IPS DF 6.9 (cell line): ENCODE measurements at places on chromosomes 4 and X.

DNA sequence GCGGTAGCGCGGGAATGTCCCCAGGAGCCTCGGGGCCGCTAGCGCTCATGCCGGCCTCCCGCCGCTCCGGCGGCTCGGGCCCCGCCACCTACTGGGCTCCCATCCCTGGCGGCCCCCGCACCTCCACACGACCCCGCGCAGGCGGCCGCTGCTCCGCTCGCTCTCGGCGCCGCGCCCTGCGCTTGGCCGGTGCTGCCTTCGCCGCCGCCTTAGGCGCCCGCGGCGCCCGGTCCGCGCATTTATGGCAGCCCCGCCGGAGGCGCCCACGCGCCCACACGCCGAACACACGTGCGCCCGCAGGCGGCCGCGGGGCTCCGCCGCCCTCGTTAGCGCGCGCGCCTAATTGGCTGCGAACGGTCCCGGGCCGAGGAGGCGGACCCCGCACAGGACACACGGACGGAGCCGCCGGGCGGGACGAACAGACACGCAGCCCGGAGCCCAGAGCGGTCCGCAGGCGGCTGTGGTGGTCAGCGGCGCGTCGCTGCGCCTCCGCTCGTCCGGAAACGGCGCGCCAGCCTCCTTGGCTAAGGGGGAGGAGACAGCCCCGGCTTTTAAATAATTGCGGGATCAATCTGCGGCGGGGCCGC lies at the start of gene NKX1-1:
NKX1-1 (minus strand) TSS at position 49 of the 587 bp plus-strand sequence; CDS start at position 49, 0 bp downstream.
- peaks cover 81% of the 10 kb centered on the region for H3K27me3 ChIP-seq
- peaks cover 3% of the 10 kb centered on the region; the same call in 1 of the 2 replicates for H3K4me1 ChIP-seq
- H3K4me3 ChIP-seq, result no peak within 1 kb of the TSS
- H3K36me3 ChIP-seq, result no peaks in the 10 kb centered on the region; the same call in 1 of the 2 replicates
- no peak within 1 kb of the TSS for H3K27ac ChIP-seq
- DNase-seq, result no peak

DNA sequence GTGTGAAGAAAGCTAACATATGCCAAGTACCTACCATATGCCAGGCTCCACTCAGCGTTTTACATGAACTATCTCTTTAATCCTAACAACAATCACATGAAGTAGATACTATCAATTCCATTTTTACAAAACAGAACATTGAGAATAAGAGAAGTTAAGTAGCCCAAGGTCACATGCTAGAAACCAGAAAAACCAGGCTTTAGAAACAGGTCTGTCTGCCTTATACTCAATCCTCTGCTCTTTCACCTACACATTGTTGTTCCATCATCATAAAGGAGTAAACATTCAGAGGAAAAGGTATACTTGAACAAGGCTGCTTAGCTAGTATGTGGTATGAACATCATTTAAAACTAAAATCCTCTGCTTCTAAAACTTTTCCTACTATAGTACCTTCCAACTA lies 42.1 kb downstream of the WDFY3 start:
- no peaks in the 10 kb centered on the region for H3K4me1 ChIP-seq
- H3K36me3 ChIP-seq, result no peaks in the 10 kb centered on the region; the same call in 1 of the 2 replicates
- no peak for DNase-seq
- no peaks in the 10 kb centered on the region for H3K27me3 ChIP-seq

GRCh38 chr4:22514481-22514880 lies 1.4 kb downstream of the ADGRA3 start:
- no peak for DNase-seq
- H3K4me1 ChIP-seq, result 0 out of 2 replicates have a peak, but pooled peaks cover 2% of the 10 kb centered on the region
- H3K36me3 ChIP-seq, result no peaks in the 10 kb centered on the region
- H3K27ac ChIP-seq, result no peak overlapping the region
- H3K27me3 ChIP-seq, result 0 out of 2 replicates have a peak, but pooled peaks cover 1% of the 10 kb centered on the region
- H3K4me3 ChIP-seq, result peak overlapping the region; percentile 81; the same call in 1 of the 2 replicates

DNA sequence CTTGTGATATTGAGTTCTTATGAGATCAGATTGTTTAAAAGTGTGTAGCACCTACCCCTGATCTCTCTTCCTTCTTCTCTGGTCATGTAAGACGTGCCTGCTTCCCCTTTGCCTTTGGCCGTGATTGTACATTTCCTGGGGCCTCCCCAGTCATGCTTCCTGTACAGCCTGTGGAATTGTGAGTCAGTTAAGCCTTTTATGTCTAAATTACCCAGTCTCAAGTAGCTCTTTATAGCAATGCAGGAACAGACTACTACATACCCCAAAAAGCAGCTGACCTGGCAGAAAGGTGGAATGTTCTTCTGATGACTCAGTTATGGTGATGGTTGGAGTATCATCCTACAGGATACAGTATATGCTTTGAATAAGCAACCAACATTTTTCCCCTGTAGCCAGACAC lies 11.4 kb upstream of the MCUB start:
- no peaks in the 10 kb centered on the region for H3K36me3 ChIP-seq
- no peak overlapping the region for H3K4me3 ChIP-seq
- no peak for DNase-seq
- no peaks in the 10 kb centered on the region for H3K27me3 ChIP-seq
- H3K4me1 ChIP-seq, result no peaks in the 10 kb centered on the region

DNA sequence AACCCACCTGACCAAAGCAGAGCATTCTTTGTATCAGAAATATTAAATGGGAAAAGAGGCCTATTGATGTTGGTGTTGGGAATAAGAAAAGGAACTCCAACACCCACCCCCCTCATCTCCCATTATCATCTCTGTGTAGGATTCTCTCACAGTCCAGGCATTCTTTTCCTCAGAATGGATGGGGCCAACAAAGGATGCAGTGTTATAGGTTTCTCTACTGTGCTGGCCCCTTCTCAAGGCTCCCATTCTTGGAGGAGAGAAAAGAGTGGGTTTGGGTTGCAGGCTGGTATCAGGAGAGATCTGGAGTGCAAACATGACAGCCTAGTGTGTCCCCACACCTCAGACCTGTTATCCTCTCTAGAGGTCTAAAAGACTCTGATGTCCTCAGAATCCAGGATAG lies 59.6 kb downstream of the UGT8 start:
- no peak overlapping the region for H3K4me3 ChIP-seq
- H3K36me3 ChIP-seq, result no peaks in the 10 kb centered on the region
- DNase-seq, result no peak
- no peaks in the 10 kb centered on the region for H3K27me3 ChIP-seq
- peaks cover 2% of the 10 kb centered on the region; the same call in 1 of the 2 replicates for H3K4me1 ChIP-seq

GRCh38 chr4:120718979-120719566 lies 203.5 kb downstream of the PRDM5 start:
- H3K4me3 ChIP-seq, result no peak overlapping the region
- peak; percentile 22 for DNase-seq
- H3K4me1 ChIP-seq, result peaks cover 3% of the 10 kb centered on the region; the same call in 1 of the 2 replicates
- H3K36me3 ChIP-seq, result no peaks in the 10 kb centered on the region
- no peaks in the 10 kb centered on the region for H3K27me3 ChIP-seq
- no peak overlapping the region for H3K27ac ChIP-seq

DNA sequence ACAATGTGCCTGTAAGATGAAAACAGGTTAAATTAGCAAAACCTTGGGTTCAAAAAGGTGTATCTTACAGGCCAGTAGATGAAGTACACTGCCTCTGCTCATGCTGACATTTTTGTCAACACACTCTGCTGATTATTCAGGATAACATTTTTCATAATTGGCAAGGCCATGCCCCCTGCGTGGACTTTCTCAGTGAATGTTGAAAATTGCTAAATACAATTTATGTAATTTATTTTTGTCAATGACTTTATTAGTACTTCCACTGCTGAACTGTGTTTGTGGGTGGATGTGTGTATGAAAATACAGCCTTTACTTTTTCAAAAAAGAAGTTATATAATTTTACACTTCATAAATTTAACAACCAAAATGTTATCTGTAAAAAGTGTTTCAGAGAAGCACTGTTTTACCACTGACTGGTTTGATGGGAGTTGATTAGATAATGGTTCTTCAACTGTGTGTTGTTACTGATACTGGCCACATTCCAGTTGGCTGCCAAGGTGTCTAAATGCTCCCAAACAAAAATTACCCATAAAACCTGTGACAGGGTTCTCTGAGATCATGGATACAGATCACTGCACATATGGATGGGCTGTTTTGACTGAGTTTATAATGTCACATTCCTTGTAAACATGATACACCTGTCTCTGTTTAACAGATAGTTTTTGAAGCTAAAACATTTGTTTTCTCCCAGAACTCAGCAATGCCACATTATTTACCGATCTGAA lies 151.9 kb upstream of the SLC7A11 start:
- no peak for DNase-seq
- H3K36me3 ChIP-seq, result no peaks in the 10 kb centered on the region
- no peak overlapping the region for H3K27ac ChIP-seq
- no peak overlapping the region for H3K4me3 ChIP-seq

GRCh38 chrX:120120223-120120622 lies 4.5 kb upstream of the RHOXF1 start:
- no peak overlapping the region for H3K4me3 ChIP-seq
- no peak for DNase-seq
- no peaks in the 10 kb centered on the region for H3K36me3 ChIP-seq
- no peak overlapping the region for H3K27ac ChIP-seq
- no peaks in the 10 kb centered on the region; the same call in 1 of the 2 replicates for H3K4me1 ChIP-seq

GRCh38 chrX:63764946-63765345 lies 20.1 kb downstream of the ARHGEF9 start:
- H3K4me1 ChIP-seq, result no peaks in the 10 kb centered on the region
- no peak overlapping the region for H3K4me3 ChIP-seq
- no peak overlapping the region for H3K27ac ChIP-seq
- H3K36me3 ChIP-seq, result no peaks in the 10 kb centered on the region
- no peaks in the 10 kb centered on the region for H3K27me3 ChIP-seq
- no peak for DNase-seq

DNA sequence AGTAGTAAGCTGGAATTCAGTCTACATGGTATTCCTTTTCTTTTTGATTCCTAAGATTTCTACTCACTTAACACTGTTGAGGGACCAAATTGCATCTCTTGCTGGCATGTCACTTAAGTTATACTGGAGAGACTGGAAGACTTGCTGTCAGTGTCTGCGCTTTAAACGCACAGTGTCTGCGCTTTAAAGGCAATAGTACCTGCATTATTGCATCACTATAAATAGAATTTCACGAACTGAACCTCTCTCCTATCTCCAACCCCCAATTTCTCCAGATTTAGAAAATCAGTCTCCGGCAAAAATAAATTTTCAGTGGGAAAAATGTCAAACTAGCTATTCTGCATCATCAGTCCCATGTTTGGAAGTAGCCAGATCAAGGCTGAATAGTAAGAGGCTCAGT lies 21.2 kb downstream of the SMAD1 start:
- no peaks in the 10 kb centered on the region for H3K27me3 ChIP-seq
- no peak for DNase-seq
- no peaks in the 10 kb centered on the region for H3K36me3 ChIP-seq
- no peak overlapping the region for H3K27ac ChIP-seq
- no peak overlapping the region for H3K4me3 ChIP-seq
- no peaks in the 10 kb centered on the region for H3K4me1 ChIP-seq

DNA sequence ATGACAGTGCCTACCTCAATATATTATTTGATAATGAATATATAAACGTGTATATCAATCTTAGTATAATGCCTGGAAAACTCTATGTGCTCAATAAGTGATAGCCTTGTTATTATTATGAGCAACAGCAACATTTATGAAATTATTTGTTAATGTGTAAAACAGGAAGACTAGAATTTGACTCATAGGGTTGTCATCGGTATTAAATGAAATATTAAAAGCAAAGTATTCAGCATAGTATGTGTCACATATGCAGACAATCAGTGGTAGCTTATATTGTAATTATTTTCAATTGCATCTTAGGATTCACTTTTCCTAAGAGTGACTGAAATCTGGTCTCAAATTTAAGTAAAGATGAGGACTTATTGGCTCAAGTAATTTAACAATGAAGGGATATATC lies 24.6 kb downstream of the SPANXD start:
- H3K4me3 ChIP-seq, result no peak overlapping the region
- H3K36me3 ChIP-seq, result no peaks in the 10 kb centered on the region
- no peak overlapping the region for H3K27ac ChIP-seq
- H3K4me1 ChIP-seq, result no peaks in the 10 kb centered on the region

- no peaks in the 10 kb centered on the region for H3K36me3 ChIP-seq
- no peak overlapping the region for H3K27ac ChIP-seq
- no peak for DNase-seq
- H3K4me1 ChIP-seq, result no peaks in the 10 kb centered on the region
- H3K27me3 ChIP-seq, result no peaks in the 10 kb centered on the region
These were observed 152.6 kb upstream of the HAND2 start for GRCh38 chr4:173682609-173683008.

DNA sequence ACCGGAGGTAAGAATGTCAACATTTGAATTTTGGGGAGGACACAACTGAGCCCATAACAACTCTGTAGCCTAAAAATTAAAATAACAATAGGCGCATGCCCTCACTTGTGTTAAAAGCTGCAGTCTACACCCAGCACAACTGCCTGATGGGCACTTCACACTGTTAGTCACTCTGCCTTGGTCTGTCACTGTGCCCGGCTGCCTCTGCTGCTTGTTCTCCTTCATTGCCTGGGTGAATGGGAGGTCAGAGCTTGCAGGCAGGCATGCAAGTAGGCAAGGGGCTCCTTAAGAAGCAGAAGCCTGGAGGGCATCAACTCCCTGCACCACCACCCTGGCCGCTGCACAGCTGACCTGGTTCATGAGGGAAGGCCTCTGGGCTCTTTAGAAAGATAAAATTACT lies 374.8 kb downstream of the MID1IP1 start:
- no peaks in the 10 kb centered on the region for H3K36me3 ChIP-seq
- H3K4me3 ChIP-seq, result no peak overlapping the region
- H3K27ac ChIP-seq, result no peak overlapping the region
- no peaks in the 10 kb centered on the region for H3K27me3 ChIP-seq
- DNase-seq, result no peak

GRCh38 chr4:6885953-6886557 lies 23.6 kb upstream of the TBC1D14 start:
- H3K4me1 ChIP-seq, result no peaks in the 10 kb centered on the region; the same call in none of the 2 replicates
- no peak overlapping the region for H3K4me3 ChIP-seq
- no peaks in the 10 kb centered on the region for H3K27me3 ChIP-seq
- H3K36me3 ChIP-seq, result no peaks in the 10 kb centered on the region; the same call in 1 of the 2 replicates
- DNase-seq, result no peak
- no peak overlapping the region for H3K27ac ChIP-seq

DNA sequence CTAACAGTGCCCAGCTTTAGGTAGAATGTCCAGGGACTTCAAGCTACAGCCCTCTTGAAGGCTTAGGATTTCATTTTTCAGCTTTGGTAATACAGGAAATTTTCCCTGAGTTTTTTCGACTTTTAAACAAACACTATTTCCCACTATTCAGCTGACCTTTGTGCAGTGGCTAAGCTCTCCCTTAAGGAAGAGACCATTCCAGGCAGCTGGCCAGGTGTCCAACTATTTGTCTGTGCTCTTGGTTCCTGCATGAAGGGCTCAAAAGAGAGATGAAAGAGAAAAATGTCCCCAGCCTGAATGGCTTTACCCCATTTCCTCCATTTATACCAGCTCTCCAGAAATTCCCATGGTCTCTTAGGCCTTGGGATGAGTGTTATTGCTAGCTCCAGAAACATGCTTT lies 111.9 kb upstream of the KLF8 start:
- H3K36me3 ChIP-seq, result no peaks in the 10 kb centered on the region
- no peak overlapping the region for H3K4me3 ChIP-seq
- no peaks in the 10 kb centered on the region for H3K27me3 ChIP-seq
- DNase-seq, result no peak
- H3K4me1 ChIP-seq, result no peaks in the 10 kb centered on the region

DNA sequence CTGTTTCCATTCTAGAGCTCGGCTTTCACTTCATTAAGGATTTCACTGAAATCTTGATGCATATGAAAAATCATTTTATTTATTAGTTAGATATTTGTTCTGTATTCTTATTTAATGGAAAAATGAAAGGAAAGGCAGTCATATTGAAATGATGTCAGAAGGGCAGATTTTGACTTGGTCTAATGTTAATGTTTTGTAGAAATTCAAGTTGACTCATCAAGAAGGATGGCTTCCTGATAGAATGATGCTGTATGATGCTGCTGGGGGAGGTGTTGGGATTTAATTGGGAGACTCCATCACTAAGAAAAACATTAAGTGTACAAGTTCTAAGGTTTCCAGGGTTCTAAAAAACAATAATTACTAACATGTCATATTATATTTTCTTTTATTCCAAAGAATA lies 204.8 kb downstream of the PDGFC start:
- no peaks in the 10 kb centered on the region for H3K4me1 ChIP-seq
- no peak for DNase-seq
- no peak overlapping the region for H3K4me3 ChIP-seq
- H3K36me3 ChIP-seq, result no peaks in the 10 kb centered on the region
- H3K27me3 ChIP-seq, result no peaks in the 10 kb centered on the region
